ENCODE measurements at places on chromosomes 12 and 14.

DNA sequence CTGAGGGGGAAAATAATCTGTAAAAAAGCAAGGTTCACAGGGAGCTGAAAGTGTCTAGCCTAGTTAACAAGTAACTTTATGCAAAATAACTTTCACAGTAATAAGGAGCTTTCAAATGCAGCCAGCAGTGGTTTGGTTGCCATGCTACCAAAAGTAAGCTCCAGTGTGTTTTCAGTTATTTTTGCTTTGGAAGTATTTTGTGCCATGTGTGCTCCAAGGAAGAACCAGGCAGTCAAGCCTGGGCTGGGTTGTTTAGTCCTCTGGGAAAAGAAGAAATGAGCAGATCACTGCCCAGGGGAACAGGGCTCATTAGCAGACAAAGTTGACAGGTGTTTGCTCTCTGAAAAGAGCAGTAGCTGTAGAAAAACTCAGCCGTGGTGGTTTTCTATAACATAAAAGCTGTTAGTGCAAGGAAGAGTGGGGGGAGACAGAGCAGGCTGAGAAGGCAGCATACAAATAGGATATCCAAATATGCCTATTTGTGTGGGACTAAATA is 92.8 kb upstream of the TMTC2 start:
- DNase-seq: no peak

DNA sequence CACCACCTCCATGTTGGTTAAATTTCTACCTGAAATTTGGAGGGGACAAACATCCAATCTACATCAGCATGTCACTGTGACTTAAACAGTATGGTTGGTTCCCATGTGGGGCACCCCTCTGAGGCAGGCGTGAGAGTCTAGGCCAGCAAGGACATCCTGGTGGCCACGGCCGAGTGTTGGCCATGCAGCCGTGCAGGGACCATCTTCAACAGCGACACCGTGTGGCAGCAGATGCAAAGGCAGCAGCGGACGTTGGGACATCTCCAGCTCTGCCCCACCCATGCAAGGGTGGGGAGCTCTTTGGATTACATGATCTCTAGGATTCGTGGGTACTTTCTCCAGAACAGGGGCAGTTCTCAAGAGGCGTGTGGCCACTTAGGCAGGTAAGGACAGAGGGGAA is 49.8 kb downstream of the NOC4L start:
- peak; percentile 9 for DNase-seq

DNA sequence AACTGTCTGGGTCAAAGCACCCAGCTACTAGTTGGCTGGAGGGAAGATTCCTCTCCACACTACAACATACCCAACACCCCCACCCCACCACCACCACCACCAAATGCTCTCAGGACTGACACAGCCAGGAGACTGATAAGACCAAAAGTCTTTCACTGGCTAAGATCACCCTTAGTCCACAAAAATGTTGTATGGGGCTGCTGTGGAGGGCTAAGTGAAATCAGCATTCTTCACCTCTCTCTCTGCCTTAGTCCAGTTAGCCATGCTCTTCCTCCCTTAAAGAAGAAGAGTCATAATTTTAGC is 106.2 kb downstream of the NUAK1 start:
- no peak for DNase-seq

DNA sequence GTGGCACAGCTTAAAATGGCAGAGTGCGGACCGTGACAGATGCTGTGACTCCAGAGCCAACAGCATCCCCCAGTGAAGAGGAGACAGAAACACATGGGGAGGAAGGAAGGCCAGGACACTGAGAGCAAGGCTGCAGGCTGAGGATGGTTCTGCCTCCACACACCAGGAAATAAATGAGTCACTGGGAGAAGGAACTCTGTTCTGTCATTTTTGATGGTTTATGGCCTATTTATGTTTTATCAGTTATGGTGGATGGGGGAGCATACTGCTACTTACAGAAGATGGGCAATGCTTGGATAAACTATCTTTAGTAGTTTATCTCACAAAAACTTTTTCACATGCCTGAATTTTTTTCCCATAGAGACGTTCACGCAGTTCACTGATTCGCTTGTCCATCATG is 33.8 kb downstream of the ZFYVE21 start:
- DNase-seq: no peak

DNA sequence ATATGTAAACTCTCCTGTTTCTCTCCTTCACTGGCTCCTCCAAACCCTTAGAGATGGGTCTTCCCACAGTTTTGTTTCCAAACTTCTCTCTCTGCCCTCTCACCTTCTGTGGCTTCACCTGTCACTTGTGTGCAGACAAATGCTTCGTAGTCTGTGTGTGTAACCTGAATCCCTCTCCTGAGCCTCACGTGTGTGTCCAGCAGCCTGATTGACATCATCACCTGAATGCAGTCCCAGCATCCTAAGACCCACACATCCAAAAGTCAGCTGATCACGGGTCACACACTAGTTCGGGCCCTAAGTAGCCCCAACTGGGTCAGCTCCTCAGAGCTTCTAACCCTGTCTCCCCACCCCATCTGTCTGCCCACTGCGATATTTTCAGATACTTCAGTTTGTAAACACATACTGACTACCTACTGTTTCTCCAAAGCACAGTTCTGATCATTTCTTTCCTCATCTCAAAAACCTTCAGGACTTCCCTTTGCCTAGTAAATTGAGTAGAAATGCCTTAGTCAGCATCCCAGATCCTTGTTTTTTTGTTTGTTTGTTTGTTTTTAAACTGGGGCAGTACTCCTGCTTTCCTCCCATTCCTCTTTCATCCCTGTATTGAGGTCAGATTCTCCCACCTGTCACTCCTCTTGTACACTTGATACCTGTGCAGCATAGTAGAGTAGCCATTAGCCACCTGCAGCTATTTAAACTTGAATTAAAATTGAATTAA is 23.7 kb downstream of the FNTB start:
- no peak for DNase-seq

- peak; percentile 95 for DNase-seq
Measured at GRCh38 chr12:25276199-25276937, 25.6 kb upstream of the KRAS start.

DNA sequence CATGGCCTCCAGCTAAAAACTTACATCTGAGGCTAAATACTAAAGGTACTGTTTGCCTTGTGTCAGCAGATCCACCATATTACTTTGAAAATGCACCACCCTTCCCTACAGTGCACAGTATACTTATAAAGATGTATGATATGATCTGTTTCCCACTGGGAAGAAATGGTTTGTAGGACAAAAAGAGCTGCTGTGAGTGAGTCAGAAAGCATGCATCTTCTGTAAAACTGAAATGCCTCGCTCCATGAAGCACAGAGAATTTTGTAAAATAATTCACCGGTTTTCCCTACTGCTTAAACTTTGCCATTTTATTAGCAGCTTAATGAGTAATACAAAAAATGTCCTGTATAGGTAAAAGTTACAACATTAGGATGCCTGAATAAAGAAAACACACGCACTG is 68.8 kb downstream of the MDGA2 start:
- no peak for DNase-seq

DNA sequence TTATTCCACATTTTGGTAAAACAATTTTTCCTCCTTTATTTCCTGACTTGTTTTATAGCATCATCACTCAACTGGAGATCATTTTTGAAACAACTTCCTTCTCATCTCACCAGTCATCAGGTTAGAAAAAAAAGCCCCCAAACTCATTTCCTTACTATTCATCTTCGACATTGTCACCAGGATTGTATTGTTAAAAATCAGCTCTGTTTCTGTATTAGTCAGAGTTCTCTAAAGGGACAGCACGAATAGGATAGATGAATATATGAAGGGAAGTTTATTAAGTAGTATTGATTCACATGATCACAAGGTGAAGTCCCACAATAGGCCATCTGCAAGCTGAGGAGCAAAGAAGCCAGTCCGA is 392.6 kb downstream of the FUT8 start:
- DNase-seq: no peak

DNA sequence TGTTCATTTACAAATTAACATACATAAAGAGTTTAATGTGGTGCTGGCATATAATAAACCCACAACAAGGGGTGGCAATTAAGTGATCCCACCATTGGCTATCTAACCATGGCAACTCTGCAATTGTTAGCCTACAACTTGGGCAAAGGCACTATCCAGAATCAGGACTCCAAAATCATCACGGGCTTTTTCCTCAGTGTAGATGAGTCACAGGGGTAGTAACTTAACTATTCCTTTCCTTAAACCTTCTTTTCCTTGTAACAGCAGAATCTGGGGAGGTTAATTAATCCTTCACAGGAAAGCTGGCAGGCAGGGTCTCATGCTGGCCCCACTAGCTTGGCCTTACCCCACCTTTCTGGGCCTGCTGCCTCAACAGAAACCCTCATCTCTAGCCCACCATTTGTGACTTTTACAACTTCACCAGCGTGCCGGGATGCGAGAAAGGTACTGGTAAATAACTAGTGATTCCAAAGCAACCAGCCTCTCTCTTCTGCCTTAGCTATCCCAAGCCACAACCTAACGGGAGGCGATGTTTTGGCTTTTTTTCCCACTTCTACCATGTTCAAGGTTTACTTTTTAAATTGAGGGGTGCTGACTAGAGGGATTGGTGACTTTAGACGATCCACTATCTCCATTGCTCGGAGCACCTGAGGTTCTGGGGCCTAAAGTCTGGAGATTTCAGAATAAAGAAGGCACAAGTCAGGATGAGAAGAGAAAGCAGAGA is 744 bp downstream of the ATP5MC2 start:
- DNase-seq: no peak

DNA sequence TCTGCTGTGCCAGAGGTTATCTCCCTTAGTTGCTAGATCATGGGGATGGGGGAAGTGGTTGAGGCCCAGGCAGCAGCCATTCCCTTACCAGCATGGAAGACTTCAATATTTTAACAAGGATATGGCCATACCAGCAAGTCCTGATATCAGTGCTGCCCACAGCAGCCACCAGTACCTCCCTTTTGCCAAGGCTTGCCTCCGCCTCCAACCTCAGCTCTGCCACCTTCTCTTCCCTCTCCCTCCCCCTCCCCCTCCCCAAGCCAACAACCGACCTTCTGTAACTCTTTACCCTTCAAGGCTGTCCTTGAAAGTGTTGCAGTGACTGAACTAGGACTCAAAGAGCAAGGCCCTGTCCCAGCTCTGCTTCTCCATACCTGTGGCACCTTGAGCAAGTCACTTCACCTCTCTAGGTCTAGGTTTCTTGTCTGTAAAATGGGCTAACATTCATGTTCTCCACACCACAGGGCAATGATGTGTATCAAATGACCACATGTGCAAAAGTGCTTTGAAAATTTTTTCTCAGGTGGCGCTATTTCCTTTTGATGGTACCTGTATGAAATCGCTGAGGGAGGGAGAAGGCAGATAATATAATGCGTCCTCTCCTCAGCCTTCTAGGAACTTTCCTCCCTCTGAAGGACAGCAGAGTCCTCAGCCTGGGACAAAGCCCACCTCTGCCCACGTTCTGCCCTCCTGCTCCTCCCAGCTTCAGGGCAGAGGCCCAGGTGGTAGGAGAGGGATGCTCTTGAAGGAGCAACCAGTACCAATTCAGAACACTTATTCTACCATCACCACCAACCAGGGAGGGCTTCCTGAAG is 14.7 kb downstream of the PLEKHG6 start:
- no peak for DNase-seq

DNA sequence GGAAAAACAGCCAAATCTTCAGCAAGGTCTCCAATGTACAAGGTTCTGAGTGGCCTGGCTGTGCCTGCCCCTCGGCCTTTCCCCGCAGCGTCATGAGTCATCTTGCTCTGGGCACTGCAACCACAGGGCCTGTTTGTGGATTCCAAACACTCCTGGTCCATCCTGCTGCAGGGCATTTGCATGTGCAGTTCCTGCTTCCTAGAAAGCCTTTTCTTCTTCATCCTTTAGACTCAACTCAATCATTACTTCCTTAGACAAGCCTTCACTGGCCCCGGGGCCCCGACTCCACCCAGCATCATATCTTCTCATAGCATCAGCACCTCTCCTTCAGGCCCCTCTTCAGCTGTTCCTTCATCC is 101.8 kb upstream of the EGLN3 start:
- DNase-seq: peak; percentile 64

DNA sequence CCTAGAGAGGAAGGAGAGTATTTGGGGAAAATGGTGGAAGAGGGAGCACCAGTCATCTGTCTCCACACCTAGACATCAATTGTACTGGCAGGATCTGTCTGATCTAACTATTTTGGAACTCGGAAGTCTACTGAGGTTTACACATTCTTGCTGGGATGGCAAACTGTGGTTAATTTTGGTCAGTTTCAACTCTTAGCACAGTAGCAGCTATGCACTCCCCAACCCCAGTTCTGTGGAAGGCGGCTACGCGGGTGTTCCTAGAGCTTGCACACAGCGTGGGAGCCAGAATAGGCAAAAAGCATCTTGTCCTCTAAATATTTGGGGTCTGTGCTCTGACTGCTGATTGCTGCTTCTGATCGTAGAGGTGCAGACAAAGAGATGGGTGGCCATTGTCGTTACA is 33.8 kb downstream of the TECPR2 start:
- no peak for DNase-seq

DNA sequence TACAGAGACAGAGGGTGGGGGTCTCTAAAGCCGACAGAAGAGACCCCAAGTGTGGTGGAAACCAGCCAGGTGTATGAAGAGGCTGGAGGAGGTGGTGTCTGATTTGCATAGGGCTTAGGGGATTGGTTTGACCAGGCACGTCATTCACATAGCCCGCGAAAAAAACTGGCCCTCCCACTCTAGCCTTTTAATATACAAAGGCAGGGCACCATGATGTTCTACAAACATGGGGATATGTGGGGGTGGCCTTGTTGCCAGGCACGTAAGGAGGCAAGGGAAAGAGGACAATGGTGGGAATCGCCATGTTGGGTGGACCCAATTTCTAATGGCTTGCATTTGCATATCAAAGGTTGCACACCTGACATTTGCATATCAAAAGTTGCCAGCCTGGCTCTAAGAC is 13.2 kb downstream of the LALBA start:
- no peak for DNase-seq

- DNase-seq: no peak
Measured at GRCh38 chr12:19988459-19988873, 379.9 kb upstream of the PDE3A start.

GRCh38 chr14:64965356-64966000 is 6.7 kb downstream of the RAB15 start:
- no peak for DNase-seq

GRCh38 chr12:56775638-56776037 is 12.5 kb downstream of the HSD17B6 start:
- no peak for DNase-seq

DNA sequence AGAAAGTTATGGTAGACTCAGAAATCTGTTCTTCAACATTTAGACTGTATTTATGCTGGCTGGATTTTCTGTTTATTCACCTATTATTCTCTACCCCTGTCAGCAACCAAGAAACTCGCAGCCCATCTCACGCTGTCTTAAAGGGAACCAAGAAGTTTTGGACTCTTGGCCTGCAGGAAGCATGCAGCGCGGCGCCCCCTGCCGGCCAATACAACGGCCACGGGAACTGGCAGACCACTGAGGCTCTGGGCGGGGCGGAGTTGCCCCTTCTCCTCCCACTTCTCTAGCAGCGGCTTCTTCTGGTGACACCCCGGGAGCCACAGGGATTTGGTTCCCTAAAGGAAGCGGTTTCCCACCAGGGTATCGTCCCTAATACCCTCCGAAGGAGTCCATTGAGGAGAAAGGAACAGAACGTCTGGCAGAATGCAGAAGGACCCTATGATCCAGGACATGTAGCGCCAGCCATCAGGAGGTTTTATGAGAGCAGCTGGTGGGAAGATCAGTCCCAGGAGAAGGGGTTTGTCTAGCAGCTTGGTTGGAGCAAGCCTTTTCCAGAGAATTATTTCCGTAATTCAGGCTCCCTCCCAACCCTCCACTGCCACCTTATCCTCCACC is 21.0 kb upstream of the RNASE2 start:
- DNase-seq: peak; percentile 4

GRCh38 chr12:93363841-93364297 is 13.9 kb upstream of the NUDT4 start:
- DNase-seq: no peak
